ENCODE measurements at places on chromosomes 6 and 20.

GRCh38 chr20:47574616-47575364 lies 73.1 kb downstream of the NCOA3 start:
- no peak for DNase-seq

DNA sequence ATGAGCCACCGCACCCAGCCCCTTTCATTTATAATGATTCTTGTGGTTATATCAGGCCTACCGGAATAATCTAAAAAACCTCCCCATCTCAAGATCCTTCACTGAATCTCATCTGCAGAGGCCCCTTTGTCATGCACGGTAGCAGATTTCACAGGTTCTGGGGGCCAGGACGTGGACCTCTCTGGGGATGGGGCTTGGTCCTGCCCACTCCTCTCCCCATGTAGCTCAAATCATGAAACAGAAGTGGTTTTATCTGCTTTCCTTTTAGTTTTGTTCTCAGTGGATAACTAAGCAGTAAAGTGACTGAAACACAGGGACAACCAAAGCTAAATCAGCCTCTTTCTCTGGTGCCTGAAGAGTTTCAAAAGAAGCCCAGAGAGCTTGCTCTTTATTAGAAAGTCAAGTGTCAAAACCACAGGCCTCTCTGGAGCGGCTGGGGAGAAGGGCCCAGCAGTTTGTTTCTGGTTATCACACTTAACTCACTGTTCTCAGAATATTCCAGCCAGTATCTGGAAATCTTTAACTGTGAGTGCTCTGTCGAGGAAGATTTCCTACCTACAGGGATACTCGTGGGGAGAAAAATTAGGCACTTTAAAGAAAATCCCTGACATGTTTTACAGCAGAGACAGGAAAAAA lies 60.6 kb upstream of the FAM184A start:
- no peak for DNase-seq

- no peak for DNase-seq
Observed at GRCh38 chr20:20017844-20018185, 653 bp downstream of the NAA20 start.

DNA sequence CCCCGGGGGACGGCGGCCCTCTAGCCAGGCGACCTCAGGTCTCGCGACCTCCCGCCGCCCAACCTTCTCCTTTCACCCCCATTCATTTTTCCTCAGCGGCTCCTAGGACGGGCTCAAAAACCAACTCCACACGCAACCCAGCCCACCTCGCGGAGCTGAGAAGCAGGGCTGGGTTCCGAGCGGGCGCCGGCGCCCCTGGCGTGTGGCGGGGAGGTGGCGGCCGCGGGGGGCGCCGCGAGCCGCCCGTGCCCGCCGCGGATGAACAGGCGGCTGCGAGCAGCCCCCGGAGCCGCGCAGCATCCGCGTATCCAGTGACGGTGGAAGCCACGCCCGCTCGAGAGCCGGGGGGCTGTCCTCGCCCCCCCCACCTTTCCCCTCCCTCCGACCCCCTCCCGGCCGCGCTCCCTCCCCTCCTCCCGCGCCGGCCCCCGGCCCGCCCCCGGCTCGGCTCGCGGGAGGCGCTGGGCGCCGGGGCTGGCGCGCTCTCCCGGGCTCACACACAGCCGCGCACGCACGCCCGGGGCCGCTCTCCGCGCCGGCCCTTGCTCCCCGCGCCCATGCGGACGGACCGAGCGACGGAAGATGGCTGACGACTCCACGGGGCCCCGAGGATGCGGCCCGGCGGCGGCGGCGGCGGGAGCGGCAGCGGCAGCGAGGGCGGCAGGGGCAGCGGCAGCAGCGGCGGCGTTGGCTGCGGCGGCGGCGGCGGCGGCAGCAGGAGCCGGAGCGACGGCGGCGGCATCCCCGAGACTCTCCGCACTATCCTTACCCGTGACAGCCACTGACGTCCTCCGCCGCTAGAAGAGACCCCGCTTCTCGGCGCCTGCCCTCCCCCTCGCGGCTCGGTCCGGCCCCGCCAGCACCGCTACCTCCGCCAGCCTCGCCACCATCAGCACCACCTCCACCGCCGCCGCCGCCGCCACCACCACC lies at the start of gene SOBP:
TSS of gene SOBP (plus strand) at position 482 of the 930 bp plus-strand sequence. CDS start 500 bp downstream, outside the sequence.
- peak; percentile 18 for DNase-seq

DNA sequence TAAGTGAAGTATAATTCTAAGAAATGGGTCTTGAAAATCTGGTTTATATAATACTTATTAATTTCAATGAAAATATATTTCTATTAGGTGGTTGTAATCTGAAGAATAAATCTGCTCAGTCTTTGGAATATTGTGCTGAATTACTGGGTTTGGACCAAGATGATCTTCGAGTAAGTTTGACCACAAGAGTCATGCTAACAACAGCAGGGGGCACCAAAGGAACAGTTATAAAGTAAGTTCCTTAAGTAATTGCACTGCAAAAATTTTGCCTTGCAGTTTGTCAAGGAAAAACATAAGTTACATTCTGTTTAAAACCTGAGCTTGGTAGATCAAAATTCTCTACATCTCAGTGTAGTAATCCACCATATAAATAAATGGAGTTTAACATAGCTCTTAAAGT lies 106.0 kb downstream of the MYO6 start:
- no peak for DNase-seq

DNA sequence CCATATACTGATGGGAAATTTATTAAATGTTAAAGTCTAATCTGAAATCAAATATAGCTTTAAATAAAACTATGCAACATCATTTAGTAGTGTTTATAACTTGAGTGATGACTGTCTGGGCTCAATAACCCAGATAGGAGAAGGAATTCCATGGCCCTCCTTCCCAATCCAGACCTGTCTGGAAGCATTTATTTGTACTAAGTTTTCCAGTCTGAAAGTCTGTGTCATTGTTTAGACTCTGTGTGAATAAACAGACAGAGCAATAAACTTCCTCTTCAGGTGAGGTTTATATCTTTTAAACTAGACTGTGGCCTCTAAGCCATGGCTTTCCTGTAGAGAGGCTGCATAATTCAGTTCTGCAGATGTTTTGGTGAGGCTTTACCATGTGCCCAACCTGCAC lies 176.4 kb downstream of the SOX4 start:
- DNase-seq: no peak
